ENCODE measurements at places on chromosomes 11 and 22.

DNA sequence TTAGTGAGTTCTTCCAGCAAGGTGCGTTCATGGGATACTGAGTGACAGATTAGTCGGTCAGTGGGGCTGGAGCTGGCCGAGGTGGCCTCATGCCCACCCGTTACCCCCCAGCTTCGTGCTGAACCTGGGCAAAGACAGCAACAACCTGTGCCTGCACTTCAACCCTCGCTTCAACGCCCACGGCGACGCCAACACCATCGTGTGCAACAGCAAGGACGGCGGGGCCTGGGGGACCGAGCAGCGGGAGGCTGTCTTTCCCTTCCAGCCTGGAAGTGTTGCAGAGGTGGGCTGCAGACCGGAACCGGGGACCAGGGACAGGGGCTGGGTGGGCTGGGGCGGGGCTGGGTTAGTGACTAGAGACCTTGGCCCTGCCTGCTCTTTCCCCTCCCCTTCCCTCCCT lies 2.9 kb downstream of the LGALS1 start:
- DNase-seq = no peak

- no peak for DNase-seq
Measured at GRCh38 chr11:1194977-1195681, 27.7 kb upstream of the MUC5B start.

GRCh38 chr11:87739766-87740165 lies 435.5 kb downstream of the RAB38 start:
- DNase-seq = no peak

GRCh38 chr11:10838881-10839280 lies 19.0 kb downstream of the ZBED5 start:
- DNase-seq = no peak

DNA sequence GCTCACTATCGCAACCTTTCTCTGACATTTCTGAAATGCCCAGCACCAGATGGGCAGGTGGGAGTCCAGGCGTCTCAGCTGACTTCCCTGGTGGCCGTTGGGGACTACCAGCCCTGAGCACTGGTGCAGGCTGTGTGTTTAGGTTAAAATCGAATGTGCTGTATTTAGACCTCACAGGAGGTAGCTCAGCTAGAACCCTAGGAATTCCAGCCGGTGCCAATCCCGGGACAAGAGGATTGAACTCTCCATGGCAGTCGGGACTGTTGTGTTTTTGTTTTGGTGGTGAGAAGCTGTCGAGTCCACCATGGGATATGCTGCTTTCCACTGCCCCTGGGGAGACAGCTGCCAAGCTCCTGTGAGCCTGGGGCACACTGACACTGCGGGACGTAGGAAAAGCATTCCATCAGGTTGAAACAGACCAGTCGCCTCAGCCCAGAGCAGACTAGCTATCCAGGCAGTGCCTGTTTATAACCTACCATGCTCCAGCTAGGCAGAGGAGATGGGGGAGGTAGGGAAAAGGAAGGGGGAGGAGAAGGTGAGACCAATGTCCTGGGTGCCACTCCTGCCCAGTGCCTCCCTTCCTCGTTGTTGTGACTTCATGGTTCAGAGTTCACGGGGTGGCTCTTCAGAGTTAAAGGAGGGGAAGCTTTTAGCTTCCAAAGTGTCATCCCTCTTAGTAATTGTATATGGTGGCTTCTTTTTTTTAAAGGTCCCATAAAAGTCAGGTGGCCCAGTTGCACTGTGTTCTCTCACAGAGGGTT lies 53.0 kb downstream of the MICAL2 start:
- DNase-seq = no peak

DNA sequence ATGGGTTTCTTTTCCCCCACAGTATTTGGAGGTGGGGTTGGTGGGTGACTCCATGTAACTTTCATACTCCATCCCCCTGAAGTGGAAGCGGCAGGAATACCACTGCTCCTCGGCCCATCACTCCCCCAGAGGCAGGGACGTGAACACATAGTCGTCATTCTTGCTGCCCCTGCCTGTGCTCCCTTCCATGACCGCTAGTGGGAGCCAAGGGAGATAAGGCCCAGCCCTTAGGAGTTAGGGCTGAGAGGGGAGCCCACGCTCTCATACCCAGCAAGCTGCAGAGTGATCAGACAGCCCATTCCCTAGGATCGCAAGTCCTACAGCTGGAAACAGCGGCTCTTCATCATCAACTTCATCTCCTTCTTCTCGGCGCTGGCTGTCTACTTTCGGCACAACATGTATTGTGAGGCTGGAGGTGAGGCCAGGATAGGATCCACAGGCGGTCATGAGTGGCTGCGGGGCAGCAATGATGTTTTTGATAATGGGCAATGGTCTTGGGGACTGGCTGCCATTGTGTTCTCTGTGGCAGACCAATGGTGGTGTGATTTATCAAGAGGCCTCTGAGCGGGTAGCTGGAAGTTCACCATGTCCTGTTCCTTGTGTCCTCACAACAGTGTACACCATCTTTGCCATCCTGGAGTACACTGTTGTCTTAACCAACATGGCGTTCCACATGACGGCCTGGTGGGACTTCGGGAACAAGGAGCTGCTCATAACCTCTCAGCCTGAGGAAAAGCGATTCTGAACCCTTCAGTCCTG lies 15.9 kb downstream of the RHOG start:
- DNase-seq = peak; percentile 16

DNA sequence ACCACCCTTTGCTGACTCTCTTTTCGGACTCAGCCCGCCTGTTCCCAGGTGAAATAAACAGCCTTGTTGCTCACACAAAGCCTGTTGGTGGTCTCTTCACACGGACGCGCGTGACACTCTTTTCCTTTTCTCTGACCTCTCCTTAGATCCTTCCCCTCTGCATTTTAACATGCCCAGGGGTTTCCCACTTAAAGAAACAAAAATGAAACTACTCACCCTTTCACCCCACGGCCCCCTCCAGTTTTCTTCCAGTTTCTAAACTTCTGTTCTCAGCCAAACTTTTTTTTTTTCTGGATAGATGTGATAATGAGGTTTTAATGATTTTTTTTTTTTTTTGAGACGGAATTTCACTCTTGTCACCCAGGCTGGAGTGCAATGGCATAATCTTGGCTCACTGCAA lies 32.8 kb upstream of the NUP50 start:
- no peak for DNase-seq

DNA sequence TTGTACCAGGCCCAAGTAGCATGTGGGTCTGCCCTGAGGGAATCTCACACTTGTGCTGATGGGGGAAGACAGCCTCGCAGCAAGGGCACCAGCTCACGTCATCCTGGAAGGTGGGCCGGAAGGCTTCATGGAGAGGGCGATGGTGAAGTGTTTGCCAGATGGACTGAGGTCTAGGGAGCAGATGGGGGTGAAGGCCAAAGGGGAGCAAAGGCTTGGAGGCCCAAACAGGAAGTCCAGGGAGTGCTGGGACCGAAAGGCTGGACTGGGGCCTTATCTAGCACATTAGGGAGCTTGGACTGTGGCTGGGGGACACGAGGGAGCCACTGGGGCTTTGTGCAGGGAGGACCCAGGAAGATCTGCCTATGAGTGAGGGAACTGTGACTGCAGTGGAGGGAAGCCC lies 1.2 kb upstream of the TNFRSF13C start:
- DNase-seq = no peak

GRCh38 chr11:68780829-68781228 lies 29.5 kb upstream of the TESMIN start:
- peak; percentile 6 for DNase-seq

DNA sequence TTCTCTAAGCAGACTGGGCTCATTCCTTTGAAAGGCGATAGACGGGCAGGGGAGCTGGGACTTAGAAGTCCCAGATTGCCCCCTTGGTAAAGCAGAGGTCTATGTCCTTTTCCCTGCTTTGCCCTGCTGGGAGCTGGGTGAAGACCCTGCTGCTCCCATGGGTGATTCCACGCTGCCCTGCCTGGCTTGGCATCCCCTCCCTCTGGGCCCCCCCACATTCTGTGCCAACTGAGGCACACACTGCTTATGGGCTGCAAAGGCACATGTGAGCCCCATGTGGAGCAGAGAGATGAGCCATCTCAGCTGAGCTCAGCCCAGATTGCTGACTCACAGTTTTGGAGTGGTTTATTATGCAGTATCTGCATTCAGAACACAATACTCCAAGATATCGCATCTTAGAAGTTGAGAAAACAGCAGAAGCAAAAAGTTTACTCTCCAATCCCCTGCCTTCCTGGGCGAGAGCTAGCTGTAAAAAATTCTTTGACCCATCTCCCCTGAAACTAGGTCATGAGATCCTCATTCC lies 127.2 kb downstream of the ST3GAL4 start:
- no peak for DNase-seq

- DNase-seq = no peak
Measured at GRCh38 chr11:8601376-8602133, 7.5 kb upstream of the STK33 start.

- DNase-seq = no peak
Measured at GRCh38 chr22:37640591-37641560, 1.4 kb downstream of the SH3BP1 start.

GRCh38 chr11:69816671-69817070 lies 2.5 kb downstream of the FGF3 start:
- DNase-seq = no peak

GRCh38 chr11:134474942-134475341 lies 62.9 kb upstream of the B3GAT1 start:
- DNase-seq = no peak

GRCh38 chr11:28939381-28939780 lies 831.2 kb downstream of the METTL15 start:
- peak; percentile 4 for DNase-seq

DNA sequence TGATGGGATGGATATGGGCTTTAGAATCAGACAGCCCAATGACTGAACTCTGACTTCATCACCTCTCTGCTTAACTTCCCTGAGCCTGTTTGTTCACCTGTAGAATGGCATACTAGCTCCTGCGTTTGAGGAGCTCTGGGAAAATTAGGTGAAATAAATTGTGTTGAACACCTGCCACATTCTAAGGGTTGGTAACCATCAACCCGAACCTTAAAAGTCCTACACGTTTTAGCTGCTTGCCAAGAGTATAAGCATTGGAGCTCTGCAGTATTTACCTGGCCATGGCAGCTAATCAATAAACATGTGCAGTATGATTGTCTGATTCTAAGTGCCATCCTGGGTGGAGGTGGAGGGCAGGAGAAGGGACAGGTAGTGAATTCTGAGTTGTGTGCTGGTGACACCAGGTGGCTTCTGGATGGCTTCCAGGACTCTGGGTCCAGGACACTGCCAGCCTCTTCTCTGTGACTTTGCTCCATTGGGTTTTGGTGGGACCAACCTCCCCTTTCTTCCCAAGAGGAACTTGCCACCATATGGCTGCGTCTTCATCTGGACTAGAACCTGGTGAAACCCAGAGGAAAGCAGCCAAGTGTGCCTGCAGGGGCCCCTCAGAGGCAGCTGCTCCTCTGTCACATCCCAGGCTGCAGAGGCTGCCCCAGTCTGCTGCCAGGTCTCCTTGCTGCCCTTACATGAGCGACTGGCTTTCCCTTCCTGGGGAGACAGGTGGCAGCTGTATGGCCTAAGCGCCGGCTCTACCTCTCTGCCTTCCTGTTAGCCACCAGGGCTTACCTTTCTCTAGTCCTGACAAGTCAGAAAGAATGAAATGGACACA lies 85.6 kb downstream of the CACNG2 start:
- DNase-seq = no peak

DNA sequence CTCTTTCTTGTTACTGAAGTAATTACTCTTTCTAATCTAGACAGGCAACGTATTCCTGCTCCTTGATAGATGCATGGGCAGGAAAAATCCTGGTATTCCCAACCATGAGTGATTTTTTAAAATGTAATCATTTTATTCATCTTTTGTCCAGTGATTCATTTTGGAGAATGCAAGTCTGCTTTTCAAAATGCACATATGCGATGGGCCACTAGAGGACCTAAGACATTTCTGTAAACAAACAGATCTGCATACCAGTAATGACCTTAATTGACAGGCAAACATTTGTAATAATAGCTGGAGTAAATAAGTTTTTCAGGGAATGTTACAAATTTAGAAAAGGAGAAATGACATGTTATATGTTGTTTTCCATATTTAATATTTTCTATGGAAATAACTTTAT lies 1167.6 kb downstream of the JRKL start:
- no peak for DNase-seq

- DNase-seq = peak; percentile 56
Measured at GRCh38 chr22:39592081-39593065, 21.8 kb downstream of the CACNA1I start.

- DNase-seq = no peak
Measured at GRCh38 chr11:75476739-75477613, 44.0 kb upstream of the KLHL35 start.

- peak; percentile 70 for DNase-seq
Measured at GRCh38 chr11:35605706-35606105, 12.6 kb upstream of the FJX1 start.

GRCh38 chr11:113016905-113017304 lies 55.7 kb downstream of the NCAM1 start:
- no peak for DNase-seq

- DNase-seq = no peak
Measured at GRCh38 chr11:114257621-114258558, 38.3 kb upstream of the NNMT start.

DNA sequence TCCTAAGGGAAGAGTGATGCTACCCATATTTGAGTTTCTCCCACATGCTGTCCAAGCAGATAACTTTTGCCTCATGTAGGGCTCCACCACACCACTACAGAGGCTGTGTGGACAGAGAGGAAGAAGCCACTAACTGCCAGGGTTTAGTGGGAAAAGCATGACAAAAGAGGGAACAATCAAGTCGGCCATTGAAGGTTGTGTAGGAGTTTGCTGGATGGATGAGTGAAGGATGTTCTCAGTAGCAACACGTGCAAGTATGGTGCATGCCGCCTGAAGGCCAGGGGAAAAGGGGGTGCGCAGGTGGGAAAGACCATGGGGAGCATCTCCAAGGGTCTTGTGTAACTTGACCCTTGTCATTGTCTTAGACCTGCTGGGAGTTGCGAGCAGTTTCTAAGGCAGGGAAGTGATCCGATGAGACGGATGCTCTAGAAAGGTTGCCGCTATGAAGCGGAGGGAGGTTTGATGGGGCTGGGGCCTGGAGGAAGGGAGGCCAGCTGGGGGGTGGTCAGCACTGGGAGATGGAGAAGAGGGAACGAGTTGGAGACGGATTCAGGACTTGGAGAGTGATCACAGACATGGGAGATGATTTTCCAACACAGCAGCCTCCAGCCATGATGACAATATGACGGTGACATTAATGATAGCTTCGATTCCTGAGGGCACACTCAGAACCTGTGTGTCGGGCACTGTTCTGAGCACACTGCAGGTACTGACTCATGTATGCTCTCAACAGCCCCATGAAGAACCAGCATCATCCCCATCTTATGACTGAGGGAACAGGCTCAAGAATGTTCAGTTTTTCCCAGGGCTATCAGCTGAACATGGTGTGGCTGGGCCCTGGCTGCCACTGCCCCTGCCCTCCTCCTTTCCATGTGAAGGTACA lies 53.7 kb downstream of the CD6 start:
- no peak for DNase-seq

DNA sequence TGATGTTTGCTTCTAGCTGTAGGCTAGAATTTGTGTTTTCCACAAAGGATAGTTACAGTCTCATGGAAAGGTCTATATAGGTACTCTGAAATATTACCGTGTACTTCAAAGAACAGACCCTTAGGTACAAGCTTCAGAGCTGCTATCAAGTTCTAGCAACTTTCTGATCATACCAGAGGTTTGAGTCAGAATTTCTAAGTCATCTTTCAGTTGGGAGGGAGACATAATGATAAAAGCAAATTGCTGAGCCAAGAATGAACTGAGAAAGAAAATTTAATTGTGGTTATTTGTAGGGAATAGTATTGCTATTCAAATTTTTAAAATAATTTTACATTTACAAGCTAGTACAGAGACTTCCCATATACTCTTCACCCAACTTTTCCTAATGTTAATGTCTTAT lies 19.9 kb upstream of the ME3 start:
- peak; percentile 58 for DNase-seq

GRCh38 chr11:67373648-67374570 lies 511 bp upstream of the CLCF1 start:
- peak; percentile 98 for DNase-seq

Data from fibroblast of the aortic adventitia (primary cell).